ENCODE measurements at places on chromosomes 5 and 9. TPM values are rescaled to one million over a fixed set of nuclear protein-coding genes. Genes with fewer than 3 reads are reported as not detected.

DNA sequence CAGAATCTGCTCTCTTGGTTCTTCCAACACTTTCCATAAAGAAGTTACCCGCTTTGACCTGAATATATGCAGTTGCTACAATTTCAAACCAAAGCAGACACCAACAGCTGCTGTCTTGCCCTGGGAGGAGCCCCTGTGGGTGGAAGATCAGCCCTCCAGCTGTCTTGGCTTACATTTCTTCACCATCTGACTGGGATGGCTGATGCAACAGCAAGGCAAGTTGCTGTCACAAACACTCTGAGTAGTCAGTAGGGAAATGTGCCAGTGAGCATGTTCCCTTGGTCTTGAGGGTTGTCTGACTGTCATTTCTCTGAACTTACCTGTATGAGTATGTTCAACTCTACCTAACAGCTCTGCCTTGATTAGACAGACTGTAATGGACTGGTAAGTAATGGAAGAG is 152.9 kb downstream of the SGCD start:
- DNase-seq = peak; percentile 64

- no peak for DNase-seq
Observed at GRCh38 chr5:55894135-55894534, 43.0 kb downstream of the IL31RA start.

- no peak for DNase-seq
Observed at GRCh38 chr5:1734908-1735289, 64.7 kb downstream of the MRPL36 start.

DNA sequence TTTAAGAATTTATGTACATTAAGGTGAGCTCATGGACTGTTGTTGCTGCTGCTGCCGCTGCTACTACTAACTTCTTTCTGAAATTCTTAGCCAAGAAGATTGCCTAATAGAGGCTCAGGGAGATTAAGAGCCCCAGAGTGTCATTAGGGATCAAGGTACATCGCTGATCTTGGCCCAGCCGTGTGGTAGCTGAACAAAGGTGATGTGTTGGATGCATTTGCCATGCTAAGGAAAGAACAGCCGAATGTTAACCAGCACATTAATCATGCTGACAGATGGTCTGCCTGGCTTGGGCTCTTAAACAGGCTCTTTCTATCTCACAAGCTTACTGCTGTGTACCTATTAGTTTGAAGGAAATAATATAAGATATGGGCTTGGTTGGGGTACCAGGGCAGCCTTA is 137.1 kb downstream of the KCTD16 start:
- no peak for DNase-seq

- no peak for DNase-seq
Observed at GRCh38 chr5:77080905-77081304, 6.2 kb downstream of the ZBED3 start.

Gene STK32A
- polyA plus RNA-seq = 0.12 TPM

- DNase-seq = no peak
Observed at GRCh38 chr5:82205005-82205404, 73.1 kb downstream of the RPS23 start.

GRCh38 chr9:129885018-129885669 is 49.9 kb downstream of the USP20 start:
- DNase-seq = no peak

Data from AG04450 (cell line).